ENCODE measurements at places on chromosomes 5 and 9.

DNA sequence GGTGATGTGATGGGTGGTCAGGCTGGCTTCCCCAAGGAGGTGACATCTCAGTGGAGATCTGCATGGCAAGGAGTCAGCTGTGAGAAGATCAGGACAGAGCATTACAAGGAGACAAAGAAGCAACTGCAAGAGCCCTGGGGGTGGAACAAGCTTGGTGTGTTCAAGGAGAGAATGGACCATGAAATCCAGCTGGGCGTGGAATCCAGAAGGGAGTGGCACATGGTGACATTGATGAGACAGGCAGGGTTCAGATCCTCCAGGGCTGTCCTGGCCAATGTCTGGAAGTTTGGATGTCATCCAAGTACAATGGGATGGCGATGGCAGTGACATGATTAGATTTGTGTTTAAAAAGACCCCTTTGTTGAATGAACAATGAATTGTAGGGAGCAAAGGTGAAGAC is 175.6 kb downstream of the MACROH2A1 start:
- DNase-seq = no peak

GRCh38 chr5:73288803-73289720 is 116.1 kb downstream of the TMEM174 start:
- no peak for DNase-seq

DNA sequence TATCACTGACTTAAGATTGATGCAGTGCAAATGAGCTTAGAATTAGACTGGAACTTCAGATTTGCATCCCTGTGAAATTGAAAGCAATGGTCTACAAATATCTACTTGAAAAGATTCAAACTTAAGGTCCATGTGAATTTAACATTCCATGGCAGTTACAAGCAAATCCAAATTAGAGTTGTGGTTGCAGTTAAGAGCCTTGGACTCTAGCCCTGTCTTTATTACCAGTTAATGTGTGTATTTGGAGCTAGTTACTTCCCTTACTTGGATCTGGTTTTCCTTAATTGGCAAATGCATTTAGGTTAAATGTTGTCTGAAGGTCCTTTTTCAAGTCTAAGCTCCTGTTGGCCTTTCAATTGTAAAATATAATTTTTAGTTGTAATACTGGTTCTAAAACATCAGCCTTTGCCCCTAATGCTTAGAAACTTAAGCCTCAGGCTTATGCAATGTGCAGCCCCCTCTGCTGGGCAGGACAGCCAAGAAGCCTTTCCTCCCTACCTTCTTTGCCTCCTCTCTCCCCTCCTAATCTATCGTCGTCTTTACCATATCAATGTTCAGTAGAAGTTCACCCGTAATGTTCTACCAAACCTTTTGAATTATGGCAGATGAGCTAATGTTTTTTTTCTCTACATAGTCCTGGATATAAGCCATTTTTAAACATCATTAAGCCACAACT is 59.5 kb downstream of the ERMP1 start:
- no peak for DNase-seq

- DNase-seq = no peak
Measured at GRCh38 chr5:38650540-38650939, 94.1 kb upstream of the LIFR start.

- no peak for DNase-seq
Measured at GRCh38 chr9:36946653-36947052, 87.4 kb downstream of the PAX5 start.

DNA sequence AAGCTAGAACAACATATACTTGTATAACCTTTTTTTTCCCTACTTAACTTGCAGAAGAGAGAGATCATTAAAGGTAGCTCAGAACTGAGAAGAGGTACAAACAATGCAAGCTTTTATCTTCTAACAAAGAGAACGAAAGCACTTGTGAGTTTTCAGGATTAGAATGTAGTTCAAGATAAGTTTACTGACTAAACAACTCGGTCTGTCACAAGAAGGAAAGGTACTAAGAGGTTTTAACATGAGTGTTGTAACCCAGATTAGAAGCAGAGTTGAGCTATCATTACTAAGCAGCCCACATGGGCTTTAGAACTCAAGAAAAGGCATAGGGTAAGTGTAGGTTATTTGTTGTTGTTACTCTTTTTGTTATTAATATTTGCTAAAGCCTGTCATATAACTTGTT is 25.2 kb downstream of the GIN1 start:
- no peak for DNase-seq

GRCh38 chr5:142800776-142801494 is 30.8 kb downstream of the ARHGAP26 start:
- DNase-seq = no peak

DNA sequence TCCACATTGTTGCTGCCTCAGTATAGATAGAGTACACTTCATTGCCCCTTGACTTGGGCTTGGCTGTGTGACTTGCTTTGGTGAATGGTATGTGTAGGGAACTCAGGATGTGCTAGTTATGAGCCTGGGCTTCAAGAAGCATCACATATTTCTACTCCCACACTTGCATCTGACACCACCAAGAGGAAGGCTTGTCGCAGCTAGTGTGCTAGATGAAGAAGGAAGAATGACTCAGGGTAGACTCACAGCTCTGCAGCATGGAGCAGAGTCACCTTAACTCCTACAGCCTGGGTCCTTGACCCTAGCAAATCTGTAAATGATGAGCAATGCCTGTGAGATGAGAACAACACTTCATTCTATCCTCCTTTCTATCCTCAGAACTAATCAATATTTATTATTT is 261.8 kb downstream of the ASTN2 start:
- no peak for DNase-seq

DNA sequence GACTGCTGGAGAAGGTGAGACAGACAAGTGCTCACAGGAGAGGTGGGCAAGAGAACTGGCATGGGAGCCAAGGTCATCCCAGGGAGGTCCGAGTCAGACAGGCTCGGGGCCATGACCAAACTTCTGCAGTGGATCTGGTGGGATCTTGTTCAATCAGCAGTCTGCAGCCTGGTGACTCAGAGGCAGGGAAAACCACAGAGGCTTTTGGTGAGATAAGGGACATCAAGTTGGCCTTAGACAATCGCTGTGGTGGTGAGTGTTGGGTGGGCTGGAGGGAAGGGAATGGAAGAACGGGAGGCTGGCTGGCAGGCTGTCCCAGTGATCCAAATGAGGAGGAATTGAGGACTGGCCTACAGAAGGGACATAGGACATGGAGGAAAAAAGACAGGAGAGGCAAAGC is 123.8 kb downstream of the TMEM174 start:
- DNase-seq = no peak

DNA sequence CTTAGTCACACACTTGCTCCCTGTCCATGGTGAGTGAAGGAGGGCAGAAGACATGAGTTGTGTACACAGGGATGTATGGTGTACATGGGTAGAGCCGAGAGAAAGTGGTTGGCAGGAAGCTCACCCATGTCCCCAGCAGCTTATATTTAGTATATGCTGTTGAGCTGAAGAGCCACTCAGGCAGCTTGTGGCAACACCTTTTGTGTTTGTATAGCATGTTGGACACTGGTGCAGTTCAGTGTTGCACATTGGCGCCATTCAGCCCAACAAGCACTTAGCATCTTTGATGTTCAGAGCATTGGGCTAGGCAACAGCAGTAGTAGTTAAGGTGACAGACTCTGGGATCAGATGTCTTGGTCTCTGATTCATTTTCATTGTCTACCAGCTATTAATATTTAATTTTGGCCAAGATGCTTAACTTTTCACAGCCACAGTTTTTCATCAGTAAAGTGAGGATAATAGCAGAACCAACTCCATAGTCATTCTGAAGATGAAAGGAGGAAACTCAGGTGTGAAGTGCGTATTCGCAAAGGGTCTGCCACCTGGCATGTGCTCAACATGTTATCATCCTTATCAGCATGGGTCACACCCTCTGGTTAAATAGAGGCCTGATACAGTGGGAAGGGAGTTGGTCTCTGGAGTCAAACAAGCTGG is 184.8 kb downstream of the NR3C1 start:
- DNase-seq = no peak

- no peak for DNase-seq
Measured at GRCh38 chr5:148861696-148862095, 35.3 kb downstream of the ADRB2 start.

DNA sequence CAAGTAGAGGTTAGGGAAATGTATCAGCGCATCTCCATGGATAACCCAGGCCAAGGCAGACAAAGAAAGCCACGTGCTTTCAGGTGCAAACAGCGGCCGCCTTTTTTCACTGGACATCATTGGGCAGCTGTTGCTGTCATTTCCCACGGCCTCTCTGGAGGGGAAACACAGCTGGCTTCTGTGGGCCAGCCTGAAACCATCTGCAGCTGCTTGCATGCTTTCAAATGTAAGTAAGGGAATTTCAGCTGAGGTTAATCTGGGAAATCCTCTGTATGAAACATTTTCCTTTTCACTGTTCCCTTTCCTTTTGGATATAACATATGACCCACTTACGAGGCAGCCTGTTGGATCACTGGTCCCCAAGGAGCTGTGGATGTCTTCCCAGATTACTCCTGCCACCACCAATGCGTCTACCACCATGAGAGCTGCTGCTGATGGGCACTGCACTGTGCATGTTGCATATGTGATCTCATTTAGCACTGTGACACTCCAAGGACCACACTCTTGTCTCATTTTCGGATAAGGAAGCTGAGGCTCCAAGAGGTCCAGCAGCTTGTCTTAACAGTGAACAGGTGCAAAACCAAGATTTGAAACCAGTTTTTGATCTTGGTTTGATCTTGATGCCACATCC is 106.3 kb downstream of the C9orf152 start:
- DNase-seq = no peak

GRCh38 chr5:38009749-38010358 is 170.0 kb upstream of the GDNF start:
- no peak for DNase-seq

GRCh38 chr5:168646335-168646734 is 67.2 kb upstream of the PANK3 start:
- no peak for DNase-seq

- DNase-seq = no peak
Measured at GRCh38 chr5:150108711-150109514, 22.6 kb upstream of the CSF1R start.

All from anterior cingulate cortex (tissue), 58 donors.